Glomerular endothelial cell (primary cell): ENCODE measurements at places on chromosomes 6 and 20. TPM values are rescaled to one million over a fixed set of nuclear protein-coding genes. Genes with fewer than 3 reads are reported as not detected.

DNA sequence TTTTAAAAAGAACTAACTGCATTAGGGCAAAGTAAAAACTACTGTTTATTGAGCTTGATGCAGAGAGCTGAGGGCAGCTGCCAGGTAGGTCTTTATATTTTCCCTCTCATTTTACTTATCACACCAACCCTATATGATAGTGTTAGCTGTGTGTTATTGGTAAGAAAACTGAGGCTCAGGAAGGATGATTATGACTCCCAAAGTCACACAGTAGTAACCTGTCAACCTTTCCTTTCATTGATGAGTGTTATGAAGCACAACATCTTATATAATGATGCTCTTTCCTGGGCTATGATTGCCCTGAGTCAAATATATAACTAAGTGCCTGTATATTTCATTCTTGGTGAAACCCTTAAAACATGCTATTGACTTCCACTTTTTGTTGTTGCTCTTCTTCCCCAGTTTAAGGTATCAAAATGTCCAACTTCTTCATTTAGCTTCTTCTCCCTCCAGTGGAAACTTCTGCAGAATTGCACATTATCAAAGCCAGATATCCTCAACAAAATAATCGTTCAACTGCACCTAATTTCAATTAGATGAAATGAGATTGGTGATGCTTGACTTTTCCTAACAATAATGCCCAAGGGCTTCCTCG lies 8.1 kb downstream of the GFOD1 start:
- DNase-seq, result no peak

- no peak for DNase-seq
Observed at GRCh38 chr6:145875496-145876211, 61.1 kb upstream of the FBXO30 start.

- no peak for DNase-seq
Observed at GRCh38 chr6:147467886-147468285, 40.6 kb upstream of the SAMD5 start.

GRCh38 chr6:168514216-168514615 lies 73.2 kb downstream of the SMOC2 start:
- DNase-seq, result no peak

DNA sequence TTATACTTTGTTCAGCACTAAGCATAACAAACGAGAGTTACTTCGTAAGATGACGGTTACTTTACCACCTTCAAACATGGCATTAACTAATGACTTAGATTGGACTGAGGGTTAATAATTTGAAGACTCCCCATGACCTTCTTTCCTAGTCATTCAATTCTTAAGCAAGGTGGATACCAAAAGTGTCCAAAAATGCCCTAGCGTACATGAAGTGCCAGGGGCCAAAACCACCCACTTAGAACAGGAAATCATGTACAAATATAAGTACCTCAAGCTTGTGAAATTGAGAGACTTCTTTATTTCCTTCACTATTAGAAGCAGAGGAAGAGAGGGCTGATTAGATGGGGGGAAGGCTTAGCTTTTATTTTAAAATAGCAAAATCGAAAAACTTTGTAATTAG lies 166.4 kb downstream of the ATXN1 start:
- no peak for DNase-seq

GRCh38 chr20:16011056-16011455 lies 562.2 kb downstream of the KIF16B start:
- no peak for DNase-seq

GRCh38 chr6:3748208-3749066 lies 3.1 kb downstream of the PXDC1 start:
- DNase-seq, result no peak

DNA sequence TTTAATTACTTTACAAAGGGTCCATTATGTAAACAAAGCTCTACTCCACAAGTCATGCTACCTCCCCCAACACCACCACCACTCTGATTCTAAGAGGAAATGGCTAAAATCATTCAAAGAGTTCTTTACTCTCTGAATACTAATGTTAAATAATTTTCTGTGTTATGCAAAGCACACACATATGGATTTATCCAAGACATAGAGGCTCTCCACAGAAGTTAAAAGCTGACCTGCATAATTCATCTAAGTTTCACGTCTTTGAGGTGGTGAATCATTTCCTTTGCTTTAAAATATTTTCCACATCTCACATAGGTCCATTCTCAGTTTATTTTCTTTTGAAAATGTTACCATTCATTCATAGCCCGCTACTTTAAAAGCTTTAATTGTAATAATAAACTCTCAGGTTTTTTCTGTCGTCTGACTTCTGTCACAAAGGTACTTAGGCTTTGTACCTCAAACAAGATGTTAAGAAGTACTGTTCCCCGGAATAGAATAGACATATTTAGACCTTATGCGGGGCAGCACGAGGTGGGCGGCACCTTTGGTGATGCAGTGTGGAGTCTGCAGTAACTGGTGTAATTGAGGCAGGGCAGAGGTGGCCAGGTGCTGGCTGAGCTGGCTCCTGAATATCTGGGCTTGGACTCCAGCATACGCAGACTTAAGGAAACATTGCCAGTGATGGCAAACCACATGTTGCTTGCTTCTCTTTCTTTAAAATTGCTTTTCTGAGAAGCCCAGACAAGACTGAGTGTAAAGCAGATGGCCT lies 55.8 kb downstream of the KIF6 start:
- DNase-seq, result no peak

- no peak for DNase-seq
Observed at GRCh38 chr6:15781890-15782289, 119.1 kb upstream of the DTNBP1 start.

GRCh38 chr6:145070791-145071190 lies 664.5 kb downstream of the EPM2A start:
- no peak for DNase-seq

DNA sequence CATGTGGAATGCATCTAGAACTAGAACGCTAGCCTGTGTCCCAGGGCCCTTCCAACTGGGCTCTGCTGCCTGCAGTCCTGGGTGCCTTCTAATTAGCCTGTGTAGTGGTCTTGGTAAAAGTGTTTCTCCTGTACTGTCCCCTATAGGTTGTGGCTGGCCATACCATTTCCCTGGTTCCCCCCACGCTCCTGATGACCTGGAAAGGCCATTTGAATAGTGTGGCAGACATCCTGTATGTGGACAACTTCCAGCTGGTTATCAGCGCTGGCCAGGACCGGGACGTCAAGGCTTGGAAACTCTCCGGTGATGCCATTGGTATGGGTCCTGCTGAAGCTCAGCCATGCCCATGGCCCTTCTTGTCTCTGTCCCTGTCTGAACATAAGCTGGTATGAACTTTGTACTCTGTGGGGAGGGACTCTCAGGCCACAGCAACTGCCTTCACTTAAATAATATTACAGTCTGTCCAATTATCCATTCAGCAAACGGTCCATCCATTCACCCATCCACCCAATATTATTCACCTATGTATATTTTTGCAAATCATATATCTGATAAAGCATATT lies 60.7 kb downstream of the SUN5 start:
- no peak for DNase-seq

DNA sequence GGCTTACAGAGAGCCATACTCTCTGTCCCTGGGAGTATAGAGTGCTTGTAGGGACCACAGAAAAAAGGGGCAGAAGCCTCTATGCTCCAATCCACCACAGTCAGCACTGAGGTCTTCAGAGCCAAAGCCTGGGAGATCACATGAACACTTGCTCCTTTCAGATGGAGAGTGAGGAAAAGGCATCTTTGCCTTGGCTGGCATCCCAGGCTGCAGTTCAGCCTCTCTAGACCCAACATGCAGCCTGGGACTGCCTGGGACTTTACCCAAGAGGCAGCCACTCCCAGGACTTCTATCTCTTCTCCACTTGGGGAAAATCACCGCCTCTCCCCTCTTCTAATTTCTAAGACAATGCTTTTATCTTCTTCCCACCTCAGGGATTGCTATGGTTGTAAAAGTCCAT lies 46.5 kb upstream of the MYLIP start:
- DNase-seq, result no peak

DNA sequence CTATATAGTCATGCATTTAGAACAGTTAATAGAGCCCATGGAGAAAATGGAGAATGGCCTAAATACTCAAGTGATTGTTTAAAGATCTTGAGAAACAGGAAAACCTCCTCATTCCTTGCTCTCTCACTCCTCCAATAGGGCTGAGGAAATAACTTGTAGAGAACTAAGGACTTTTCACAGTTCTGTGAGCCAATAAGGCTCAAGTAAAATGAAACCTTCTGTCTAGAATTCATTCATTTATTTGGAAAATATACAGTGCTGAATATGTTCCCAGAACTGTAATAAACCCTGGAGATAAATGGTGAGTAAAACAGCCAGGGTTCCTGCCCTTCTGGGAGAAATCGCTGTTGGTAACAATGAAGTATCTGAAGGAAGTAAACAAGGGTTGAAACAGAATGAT lies 35.3 kb downstream of the ELOVL2 start:
- no peak for DNase-seq

DNA sequence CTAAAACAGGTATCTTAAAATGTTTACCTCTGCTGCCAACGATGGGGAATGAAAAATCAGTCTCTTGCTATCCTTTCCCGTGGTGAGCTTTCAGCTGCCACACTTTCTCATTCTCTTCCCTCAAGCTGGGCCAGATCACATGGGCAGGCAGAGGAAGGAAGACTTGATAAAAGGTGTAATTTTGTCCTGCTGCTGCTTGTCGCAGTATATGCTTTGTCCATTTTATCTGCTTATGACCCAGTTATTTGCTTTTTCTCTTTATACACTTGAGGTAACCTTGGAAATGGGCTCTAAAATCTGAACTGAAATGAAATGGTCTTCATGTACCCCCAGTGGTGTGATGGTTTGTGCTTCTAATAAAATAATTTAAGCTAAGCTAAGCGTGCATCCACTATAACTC lies 695.9 kb upstream of the FLRT3 start:
- DNase-seq, result no peak

GRCh38 chr20:54194724-54195438 lies 13.0 kb upstream of the PFDN4 start:
- DNase-seq, result no peak

DNA sequence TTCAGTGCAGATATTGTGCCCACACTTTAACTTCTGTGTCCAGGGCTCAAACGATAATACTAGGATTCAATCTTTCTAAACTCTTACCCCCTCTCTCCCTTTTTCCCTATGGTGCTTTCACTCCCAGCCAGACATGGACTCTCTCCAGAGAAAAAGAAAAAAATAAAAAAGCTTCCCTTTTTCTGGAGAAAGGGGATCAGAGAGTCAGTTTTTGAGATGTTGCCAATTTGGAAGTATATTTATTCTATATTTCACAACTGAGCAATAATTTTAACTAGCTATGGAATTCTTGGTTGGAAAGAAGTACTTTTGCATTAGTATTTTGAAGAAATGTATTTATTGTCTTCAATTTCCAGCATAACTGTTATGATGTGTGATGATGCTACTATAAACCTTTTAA lies 72.2 kb upstream of the ZFP64 start:
- no peak for DNase-seq

GRCh38 chr6:53634184-53634631 lies 31.3 kb downstream of the KLHL31 start:
- no peak for DNase-seq

DNA sequence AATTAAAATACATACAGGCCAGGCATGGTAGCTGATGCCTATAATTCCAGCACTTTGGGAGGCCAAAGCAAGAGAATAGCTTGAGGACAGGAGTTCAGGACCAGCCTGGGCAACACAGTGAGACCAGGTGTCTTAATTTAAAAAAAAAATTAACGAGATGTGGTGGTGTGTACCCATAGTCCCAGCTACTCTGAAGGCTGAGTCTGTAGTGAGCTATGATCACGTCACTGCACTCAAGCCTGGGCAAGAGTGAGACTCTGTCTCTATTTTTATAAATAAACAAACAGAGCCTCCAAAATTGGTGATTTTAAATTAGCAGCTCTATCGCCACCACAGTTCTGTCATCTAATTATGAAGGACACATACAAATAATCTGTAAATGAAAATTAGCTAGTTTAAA lies 37.9 kb downstream of the ABHD12 start:
- no peak for DNase-seq

DNA sequence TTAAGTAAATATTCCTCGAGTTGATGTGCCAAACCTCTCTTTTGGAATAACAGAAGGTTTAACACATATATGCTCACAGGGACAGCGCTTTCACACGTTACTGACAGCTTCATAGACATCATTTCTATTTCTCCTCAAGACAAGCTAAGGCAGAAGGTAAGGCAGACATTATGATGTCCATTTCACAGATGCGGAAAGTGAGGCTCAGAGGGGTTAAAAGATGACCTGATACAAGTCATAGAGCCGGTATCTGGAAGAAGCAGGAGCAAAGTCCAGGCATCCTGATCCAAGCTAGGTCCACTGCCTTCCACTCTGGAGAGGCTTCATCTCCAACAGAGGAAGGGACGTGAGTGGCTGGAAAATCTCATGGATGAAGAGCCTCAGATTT lies 86.7 kb downstream of the FOXC1 start:
- DNase-seq, result no peak

DNA sequence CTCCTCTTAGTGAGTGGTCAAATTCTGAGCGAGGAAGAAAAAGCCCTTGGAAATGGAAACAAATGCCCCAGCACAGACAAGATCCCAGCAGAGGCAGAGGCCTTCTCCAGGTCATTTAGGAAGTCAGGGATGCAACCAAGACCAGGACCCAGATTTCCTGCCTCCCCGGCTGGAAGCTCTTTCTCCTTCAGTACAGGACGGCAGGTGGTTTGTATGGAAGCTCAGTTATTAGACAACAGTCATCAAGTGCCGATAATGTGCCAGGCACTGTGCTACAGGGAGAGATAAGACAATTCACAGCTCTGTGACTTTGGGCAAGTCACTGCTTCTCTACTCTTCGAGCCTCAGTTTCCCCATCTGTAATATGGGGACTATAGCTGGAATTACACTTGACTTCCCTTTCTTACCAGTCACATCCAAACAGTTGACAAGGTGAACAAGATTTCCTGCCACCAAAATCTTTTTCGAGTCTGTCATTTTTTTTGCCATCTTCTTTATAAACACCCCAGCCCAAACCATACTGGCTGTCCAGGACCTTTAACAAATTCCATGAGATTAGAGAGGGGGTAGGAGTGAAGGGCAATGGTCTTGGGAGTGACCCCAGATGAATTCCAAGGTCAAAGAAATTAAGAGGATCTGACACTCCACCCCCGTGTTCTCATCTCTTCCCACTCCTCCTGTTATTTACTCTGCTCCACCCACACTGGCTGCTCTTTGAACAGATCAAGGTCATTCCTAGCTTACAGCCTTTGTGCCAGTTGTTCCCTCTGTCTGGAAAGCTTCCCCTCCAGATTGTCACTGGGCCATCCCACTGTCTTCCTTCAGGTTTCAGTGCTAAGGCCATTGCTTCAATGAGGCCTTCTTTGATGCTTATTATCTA lies 6.0 kb downstream of the MMP9 start:
- no peak for DNase-seq

GRCh38 chr6:31216208-31216898 lies 45.9 kb upstream of the POU5F1 start:
- no peak for DNase-seq

HSPA12B gene
- 25.5 and 26.3 TPM in 2 replicates for total RNA-seq

SLC17A3 gene
- not detected in 2 replicates for total RNA-seq

SLC44A4 gene
- total RNA-seq, result 0.05 and 1.7 TPM in 2 replicates

TFAP2C gene
- total RNA-seq, result 0.10 and 0.35 TPM in 2 replicates

PGM3 gene
- total RNA-seq, result 42.6 and 53.4 TPM in 2 replicates

CCDC170 gene
- under 0.01 and 0.10 TPM in 2 replicates for total RNA-seq

TMEM217 gene
- total RNA-seq, result 13.8 and 15.7 TPM in 2 replicates

HRH3 gene
- not detected in 2 replicates for total RNA-seq

CLDN20 gene
- not detected in 2 replicates for total RNA-seq

NR2E1 gene
- total RNA-seq, result not detected in 2 replicates

PPDPF gene
- total RNA-seq, result 130 and 162 TPM in 2 replicates

SPDEF gene
- not detected in 2 replicates for total RNA-seq

BANF2 gene
- not detected in 2 replicates for total RNA-seq

GPR6 gene
- not detected in 2 replicates for total RNA-seq
